ENCODE measurements at places on chromosomes 12 and 14.

- DNase-seq, result no peak
Observed at GRCh38 chr12:4701395-4702190, 18.6 kb upstream of the GALNT8 start.

DNA sequence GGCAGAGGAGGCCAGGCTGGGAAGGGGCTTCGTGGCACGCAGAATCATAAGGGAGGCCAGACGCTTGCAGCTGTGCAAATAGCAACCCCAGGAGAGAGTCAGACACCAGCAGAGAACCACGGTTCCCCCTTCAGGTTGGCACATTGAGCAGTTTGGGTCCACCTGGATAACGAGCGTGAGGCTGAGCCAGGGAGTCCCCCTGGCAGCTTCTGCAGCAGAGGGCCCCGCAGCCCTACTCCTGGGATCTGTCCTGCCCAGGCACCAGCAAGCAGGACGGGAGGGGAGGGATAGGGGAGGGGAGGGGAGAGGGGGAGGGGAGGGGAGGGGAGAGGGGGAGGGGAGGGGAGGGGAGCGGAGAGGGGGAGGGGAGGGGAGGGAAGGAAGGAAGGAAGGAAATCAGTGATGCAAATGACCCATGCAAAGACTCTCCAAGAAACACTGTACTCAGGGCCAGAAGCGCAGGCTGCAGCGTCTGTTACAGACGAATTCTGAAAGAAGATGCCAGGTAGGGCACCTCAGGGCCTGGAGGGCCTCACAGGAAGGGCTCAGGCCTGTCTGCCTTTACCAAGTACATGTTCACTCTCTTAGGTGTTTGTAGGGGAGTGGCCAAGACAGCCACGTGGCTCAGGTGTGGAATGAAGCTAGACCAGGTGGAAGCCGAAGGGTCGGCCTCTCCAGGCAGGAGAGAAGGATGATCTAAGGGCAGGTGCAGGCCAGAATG lies 32.3 kb upstream of the MMP17 start:
- no peak for DNase-seq

- no peak for DNase-seq
Observed at GRCh38 chr12:133057446-133057845, 20.1 kb downstream of the ZNF84 start.

DNA sequence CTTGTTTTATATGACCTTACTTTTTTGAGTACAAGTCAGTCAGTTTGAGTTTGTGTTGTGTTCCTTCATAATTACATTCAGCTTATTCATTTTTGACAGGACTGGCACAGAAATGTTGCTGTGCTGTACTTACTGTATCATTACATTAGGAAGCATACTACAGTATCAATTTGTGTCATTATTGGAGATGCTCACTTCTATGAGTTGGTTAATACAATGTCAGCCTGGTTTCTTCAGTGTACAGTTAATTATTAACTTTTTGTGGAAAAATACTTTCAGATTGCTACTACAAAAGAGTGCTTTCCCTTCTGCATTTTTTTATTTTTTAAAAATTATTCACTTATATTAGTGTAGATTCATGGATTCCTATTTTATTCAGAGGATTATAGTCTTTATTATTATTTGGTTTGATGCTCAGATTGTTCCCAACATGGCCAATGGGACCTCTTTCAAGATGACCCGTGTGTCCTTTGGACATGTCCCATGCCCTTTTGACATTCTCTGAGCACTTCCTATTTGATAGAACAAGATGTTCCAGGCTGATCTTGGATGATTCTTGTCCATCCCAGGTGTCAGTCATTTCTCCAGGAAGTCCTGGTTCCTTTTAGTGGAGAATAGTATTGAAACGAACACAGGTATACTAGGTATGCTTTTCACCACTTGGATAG lies 66.6 kb downstream of the MON2 start:
- no peak for DNase-seq

DNA sequence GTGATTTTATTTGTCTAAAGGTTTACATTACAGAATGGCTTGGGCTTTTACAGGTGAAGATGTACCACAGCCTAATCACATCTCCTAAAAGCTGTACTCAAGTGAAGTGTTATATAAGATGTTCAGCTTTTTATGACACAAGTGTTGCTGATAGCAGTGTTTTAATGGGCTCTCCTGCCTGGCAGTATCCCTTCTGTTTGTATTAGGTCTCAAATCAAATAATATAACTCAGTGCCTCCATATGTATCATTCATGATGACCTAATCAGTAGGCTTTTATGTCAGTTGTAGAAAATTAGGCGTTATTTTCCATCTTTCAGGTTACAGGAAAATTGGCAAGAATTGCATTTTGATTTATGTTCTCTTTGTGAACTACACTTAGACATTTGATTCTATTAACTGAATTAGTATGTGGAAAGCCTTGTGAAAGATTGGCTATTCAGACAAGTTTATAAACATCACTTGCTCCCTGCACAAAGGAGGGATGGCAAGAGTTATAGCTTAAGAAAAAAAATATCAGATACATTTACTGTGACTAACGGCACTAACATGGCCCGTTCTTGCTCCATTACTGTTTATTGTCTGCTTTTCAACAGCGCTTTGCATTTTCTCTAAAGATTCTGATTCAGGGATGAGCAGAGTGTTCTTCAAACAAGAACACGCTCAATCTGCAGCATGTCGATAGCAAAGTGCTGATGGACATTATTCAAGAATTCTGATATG lies 143.7 kb upstream of the DIO2 start:
- no peak for DNase-seq

DNA sequence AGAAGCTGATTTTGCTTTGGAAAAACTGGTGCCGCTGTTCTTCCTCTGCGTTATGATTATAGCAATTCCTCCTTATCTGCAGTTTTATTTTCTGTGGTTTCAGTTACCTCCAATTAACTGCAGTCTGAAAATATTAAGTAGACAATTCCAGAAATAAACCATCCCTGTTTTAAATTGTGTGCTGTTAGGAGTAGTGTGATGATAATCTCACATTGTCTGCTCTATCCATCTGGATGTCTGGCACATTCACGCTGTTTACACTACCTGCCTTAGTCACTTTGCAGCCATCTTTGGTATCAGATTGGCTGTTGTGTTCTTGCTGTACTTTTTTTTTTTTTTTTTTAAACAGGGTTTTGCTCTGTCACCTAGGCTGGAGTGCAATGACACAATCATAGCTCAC lies 141.0 kb downstream of the GRIP1 start:
- DNase-seq, result no peak

Data from activated naive CD4-positive, alpha-beta T cell (primary cell).